ENCODE measurements at places on chromosomes 11 and 22.

GRCh38 chr22:42645341-42645937 is 3.8 kb downstream of the CYB5R3 start:
- no peak for DNase-seq

GRCh38 chr11:117761993-117762392 is 35.0 kb downstream of the DSCAML1 start:
- no peak for DNase-seq

DNA sequence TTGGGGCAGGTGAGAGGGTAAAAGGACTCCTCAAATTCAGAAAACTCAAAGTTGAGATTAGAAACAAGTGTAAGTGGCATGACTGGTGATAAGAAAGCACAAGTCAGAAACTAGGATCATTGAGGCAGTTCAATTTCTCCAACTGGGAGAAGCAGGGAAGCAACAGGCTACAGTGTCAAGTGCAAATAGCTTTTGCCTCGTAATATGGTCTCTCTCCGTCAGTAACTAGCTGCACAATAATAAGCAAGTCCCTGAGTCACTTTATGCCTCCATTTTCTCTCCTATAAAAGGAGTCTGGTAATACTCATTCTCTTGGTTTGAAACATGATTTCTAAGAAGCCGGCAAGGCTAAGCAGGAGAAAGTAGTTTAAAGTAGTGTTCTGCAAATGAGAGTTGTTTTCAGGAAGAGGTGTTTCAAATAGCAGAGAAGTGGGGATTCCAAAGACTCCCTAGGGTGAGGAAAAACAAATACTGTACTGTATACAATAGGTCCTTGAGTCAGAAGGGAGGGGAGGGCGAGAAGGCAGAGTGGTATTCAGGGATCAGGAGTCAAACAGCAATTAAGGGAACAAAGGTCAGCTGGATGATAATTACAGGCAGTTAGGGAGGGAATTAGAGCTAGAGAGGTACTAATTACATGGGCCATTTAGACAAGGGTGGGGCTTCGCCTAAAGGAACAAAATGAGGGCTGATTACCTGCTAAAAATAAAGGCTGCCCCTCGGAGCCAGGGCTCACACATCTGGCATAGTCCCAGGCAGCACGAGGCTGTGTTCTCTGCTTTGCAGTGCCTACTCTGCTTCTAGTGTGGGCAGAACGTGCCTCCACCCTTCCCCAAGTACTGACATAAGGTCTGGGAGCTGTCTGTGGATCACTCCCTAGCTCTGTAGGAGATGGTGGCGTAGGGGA is 96.0 kb upstream of the BDNF start:
- no peak for DNase-seq

- no peak for DNase-seq
These were observed 4.9 kb downstream of the MUC5AC start for GRCh38 chr11:1162491-1163311.

DNA sequence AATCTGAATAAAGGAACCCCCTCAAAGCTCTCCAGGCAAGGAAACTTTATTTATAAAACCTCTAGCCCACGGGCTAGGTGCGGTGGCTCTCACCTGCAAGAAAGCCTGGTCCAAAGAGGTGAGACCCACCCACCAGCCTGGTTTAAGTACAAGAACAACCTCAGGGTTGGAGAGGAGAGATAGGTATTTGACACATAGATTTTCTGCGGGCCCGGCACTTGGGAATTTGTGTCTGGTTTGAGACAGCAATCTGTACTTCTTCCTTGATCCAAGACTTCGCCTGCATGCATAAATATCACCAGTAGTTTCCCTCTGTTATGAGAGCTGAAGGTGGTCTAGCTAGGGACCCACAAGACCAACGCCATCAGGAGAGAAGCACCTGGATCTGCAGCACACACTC is 73.2 kb upstream of the CAPRIN1 start:
- DNase-seq: no peak

- no peak for DNase-seq
These were observed 10.7 kb downstream of the TOP3B start for GRCh38 chr22:21971858-21972275.

DNA sequence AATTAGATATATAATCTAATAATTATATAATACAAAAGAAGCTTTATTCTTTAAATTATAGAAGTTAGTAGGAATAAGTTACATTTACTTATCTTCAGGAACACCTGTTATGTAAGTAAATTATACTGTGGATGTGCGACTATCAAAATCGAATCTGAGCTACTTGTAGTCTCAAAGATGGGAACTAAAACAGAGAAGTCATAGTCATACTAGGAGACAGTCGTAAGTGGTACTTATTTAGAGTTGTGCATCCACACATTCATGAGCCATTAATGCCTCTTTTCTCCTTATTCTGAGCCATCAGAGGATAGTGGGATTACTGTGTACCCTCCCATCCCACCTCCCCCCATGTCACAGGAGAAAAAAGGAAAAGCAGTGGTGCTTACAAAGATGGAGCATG is 114.4 kb downstream of the CADM1 start:
- no peak for DNase-seq

Data from putamen (tissue), 1 donor.